Activated CD8-positive, alpha-beta memory T cell treated with anti-CD3 and anti-CD28 coated beads for 36 hours (primary cell): ENCODE measurements at places on chromosomes 1 and 21. TPM values are rescaled to one million over a fixed set of nuclear protein-coding genes. Genes with fewer than 3 reads are reported as not detected.

GPR37L1 gene
- total RNA-seq, result not detected

A3GALT2 gene
- not detected for total RNA-seq

HPCAL4 gene
- total RNA-seq, result 0.75 TPM

CFHR3 gene
- total RNA-seq, result not detected

SPTA1 gene
- total RNA-seq, result not detected

PPOX gene
- 23.1 TPM for total RNA-seq

SPATA6 gene
- total RNA-seq, result 1.3 TPM

MTARC1 gene
- not detected for total RNA-seq

METTL18 gene
- 12.2 TPM for total RNA-seq

ORC1 gene
- total RNA-seq, result 43.7 TPM

CFAP57 gene
- total RNA-seq, result 0.25 TPM

PPM1J gene
- total RNA-seq, result 0.88 TPM

RIMS3 gene
- total RNA-seq, result 1.4 TPM

PRKCZ gene
- total RNA-seq, result 12.6 TPM

SYCP1 gene
- not detected for total RNA-seq

C1orf53 gene
- 1.7 TPM for total RNA-seq

MSTO1 gene
- 88.9 TPM for total RNA-seq

TRABD2B gene
- total RNA-seq, result not detected

PRAMEF10 gene
- not detected for total RNA-seq

PLA2G5 gene
- not detected for total RNA-seq

KLHDC9 gene
- total RNA-seq, result 0.53 TPM

SNX27 gene
- 33.8 TPM for total RNA-seq

CELA3B gene
- total RNA-seq, result not detected

HES2 gene
- total RNA-seq, result 0.15 TPM

OR2T4 gene
- total RNA-seq, result not detected

S100A16 gene
- not detected for total RNA-seq

TCHH gene
- 0.17 TPM for total RNA-seq

RAD54L gene
- total RNA-seq, result 63.1 TPM

ARHGAP30 gene
- 149 TPM for total RNA-seq

TTC34 gene
- 1.1 TPM for total RNA-seq

TNFSF4 gene
- 22.3 TPM for total RNA-seq

INAVA gene
- not detected for total RNA-seq

SHISA4 gene
- 0.48 TPM for total RNA-seq

GJA9 gene
- not detected for total RNA-seq

SUSD4 gene
- not detected for total RNA-seq

KCNA2 gene
- total RNA-seq, result 0.15 TPM

DYNLT4 gene
- total RNA-seq, result not detected

EDARADD gene
- total RNA-seq, result 16.3 TPM
